ENCODE measurements at places on chromosomes 2 and 18.

DNA sequence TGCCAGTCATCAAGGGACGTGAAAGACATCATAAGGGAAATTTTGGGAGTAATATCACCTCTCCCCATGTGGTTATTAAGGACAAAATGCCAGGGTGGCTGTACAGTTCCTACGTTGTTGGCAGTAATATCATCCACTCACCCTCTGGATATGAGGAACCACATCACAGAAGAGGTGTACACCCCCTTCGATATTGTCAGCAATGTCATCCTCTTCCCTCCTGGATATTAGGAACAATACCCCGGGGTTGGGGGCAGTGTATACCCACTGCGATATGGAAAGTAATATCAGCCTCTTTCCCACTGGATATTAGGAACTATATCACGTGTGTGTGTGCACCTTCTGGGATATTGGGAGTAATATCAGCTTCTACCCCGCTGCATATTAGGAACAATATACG, 1933.3 kb downstream of the SUCLG1 start:
- DNase-seq, result no peak

DNA sequence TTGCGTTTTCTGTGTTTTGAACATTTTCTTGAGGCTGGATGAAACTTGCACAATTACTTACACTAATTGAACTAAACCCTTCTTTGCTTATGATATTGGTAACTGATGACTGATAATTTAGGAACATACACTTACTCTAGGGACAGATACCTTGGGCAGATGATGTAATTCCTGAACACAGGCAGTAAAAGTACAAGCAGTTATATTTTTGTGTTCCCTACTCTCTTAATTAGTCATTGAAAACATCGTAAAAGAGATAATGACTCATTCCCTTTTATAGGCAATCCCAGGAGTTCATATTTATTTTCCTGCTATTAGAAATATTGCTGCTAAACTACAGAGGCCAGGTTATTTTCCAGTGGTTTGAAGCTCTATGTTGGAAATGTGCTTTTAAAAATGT, 46.4 kb downstream of the CCDC85A start:
- DNase-seq, result peak; percentile 32

DNA sequence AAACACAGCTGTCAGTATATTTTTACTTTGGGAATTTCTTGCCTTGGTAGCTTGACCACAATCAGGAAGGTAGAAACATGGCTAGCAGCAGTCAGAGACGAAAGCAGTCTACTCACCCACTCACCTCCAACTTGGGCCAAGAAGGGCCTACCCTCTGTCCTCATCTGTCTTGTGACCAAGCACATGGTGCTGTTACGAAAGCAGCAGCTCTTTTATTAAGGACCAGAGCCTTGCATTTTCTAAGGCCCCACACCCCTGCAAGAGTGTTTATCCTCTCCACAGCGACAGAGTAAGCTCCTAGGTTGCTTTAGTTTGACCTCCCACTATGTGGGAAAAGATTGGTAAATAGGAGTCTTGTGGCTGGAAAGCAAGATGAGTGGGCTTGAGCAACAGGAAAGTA, 31.3 kb upstream of the MSTN start:
- DNase-seq, result peak; percentile 25

- no peak for DNase-seq
These were observed 1090.0 kb downstream of the BCL11A start for GRCh38 chr2:59463426-59463825.

Data from astrocyte (in vitro differentiated cells and primary cell).